ENCODE measurements at places on chromosomes 2 and 18.

DNA sequence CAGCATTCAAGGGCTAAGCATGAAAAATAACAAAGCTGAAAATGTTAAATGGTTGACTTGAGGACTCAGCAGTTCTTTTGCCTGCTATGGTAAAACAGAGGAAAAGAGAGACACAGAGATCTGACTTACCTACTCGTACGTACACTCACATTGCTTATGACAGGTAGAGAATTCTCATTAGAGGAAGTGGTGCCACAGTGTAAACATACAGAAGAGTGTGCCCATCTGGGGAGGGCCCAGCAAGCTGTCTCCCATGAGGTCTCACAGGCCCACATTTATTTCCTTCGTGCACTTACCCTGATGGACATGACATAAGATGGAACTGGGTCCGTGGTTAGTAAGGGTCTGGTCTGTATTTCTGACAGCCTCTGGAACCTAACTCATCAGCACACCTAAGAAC lies 729.1 kb downstream of the BCL11A start:
- DNase-seq: no peak

DNA sequence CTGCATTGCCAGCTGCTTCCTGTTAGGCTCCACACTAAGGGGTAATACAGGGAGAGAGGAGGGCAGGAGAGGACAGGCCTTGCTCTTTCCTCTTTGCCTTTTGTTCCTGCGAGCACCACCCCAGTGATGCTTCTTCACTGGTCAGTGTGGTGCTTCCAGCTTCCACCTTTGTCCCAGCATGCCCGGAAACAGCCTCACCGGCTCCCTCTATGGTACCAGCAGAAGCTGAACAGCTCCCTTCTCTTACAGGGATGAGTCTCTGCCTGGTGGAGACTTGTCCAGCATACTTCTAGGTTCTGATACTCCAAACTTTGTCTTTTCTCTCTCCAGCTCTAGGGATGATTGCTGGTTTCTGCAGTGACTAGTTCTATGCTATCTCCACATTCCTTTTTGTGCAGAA lies 413.3 kb downstream of the TSN start:
- DNase-seq: no peak

GRCh38 chr2:112690853-112691401 lies 29.9 kb upstream of the NT5DC4 start:
- no peak for DNase-seq

GRCh38 chr2:156321243-156321904 lies 11.1 kb downstream of the NR4A2 start:
- DNase-seq: no peak

- DNase-seq: no peak
Observed at GRCh38 chr2:128180031-128180430, 89.0 kb downstream of the UGGT1 start.

GRCh38 chr2:69914950-69915945 lies at the start of gene MXD1:
MXD1 (plus strand) TSS chr2:69915109; CDS start chr2:69915331, 222 bp downstream.
- DNase-seq: no peak

DNA sequence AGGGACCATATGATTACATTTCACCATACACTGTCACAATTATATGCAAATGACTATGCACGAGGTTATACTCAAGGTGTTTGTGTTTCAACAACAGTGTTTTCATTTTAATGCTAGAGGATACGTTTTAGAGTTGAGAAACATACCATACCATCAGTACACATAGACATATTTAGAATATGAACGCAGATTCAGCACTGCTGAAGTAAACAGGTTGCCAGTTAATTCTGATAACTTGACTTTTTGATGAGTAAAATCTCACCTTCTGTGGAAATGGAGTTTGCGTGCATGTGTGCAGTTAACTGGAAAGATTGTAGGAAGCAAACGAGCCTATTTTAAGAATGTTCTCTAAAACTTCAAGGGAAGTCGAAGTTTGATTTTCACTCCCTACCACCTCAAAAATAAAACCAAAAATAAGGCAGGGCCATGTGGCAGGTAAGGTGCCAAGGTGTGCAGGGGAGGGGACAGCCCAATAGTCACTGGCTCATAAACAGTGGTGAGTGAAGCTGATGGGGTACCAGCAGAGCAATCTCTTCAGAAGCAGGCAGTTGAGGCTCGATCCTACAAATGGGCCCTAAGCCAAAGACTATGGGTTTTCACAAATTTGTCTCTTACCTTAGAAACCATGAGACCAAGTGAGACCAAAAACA lies 213.1 kb downstream of the IKZF2 start:
- no peak for DNase-seq

DNA sequence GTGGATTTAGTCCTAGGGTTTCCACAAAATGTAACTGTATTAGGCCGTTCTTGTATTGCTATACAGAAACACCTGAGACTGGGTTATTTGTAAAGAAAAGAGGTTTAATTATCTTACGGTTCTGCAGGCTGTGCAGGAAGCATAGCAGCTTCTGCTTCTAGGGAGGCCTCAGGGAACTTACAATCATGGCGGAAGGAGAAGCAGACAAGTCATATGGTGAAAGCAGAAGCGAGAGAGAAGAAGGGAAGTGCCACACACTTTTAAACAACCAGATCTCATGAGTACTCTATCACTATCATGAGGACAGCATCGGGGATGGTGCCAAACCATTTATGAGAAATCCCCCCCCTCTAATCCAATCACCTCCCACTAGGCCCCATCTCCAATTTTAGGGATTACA lies 9.5 kb upstream of the CCDC68 start:
- DNase-seq: no peak

DNA sequence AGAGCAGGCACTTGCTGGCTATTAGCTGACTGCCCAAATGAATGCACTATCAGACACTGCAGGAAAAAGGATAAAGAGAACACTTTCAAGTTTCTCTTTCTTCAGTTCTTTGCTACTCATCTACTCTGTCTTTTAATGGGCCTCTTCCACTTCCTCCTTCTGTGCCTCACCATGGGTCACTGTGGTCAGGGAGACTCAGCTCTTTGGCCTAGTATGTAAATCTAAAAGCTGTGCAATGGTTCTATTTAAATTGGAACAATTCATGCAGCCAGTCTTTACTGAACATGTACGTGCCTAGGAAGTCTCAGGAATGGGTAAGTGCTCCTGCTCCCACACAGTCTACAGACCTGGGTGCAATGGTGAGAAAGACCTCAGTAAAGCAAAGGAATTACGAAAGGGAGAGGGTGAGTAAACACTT lies 79.1 kb upstream of the DNMT3A start:
- no peak for DNase-seq

DNA sequence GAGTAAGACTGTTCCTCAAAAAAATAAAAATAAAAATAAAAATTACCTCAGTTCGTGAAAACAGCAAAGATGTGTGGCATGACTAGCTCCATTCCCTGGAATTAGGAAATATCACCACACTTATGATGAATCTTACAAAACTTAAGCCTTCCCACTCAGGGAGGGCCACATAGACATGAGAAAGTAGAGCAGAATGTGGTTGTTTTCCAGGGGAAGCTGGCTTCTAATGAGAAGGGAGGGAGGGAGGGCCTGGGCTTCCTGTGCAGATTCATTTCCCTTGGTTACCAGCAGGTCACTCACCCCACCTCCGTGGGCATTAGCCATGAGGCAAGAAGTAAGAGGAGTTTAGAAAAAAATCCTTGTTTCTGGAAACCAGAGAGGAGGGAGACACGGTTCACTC lies 95.9 kb upstream of the RMDN2 start:
- DNase-seq: no peak

- no peak for DNase-seq
Observed at GRCh38 chr2:68230241-68231060, 21.9 kb downstream of the PPP3R1 start.

DNA sequence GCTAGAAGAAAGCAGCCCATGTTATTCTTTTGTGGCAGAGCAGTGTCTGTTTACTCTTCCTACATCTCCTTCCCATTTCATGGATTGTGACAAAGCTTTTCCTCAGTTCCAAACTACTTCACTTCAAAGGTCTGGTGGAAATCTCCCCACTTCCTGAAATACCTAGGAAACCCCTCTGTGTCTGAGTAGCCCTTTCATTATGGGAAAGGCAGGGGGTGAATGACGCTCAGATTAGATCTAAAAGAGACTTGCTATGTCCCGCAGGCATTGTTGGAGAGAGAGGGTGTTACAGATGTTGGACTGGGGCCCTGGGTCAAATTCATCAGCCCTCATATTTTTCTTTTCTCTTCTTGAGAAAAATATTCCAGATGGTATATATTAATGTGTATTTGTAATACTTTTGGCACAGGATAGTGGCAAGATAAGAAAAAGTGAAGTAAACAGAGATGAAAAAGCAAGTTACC lies 675.0 kb downstream of the IRS1 start:
- no peak for DNase-seq

DNA sequence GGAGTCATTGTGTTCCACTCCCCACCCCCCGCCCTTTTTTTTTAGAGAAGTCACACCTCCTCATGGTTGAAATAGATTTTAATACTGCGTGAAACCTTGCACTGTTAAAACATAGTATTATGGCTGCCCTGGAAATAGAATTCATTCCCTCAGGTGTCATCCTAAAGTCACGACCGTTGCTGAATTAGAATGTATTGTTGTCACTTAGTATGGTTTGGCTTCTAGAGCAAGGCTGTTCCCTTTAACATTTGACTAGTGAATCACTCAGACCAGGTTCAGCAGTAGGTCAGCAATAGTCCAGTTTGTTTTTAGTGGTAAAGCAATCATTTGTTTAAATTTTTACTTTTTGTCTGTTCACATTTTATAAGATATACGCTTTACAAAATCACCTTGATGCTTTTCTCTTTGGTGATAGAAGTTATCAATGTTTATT lies 1.2 kb downstream of the BABAM2 start:
- DNase-seq: no peak

DNA sequence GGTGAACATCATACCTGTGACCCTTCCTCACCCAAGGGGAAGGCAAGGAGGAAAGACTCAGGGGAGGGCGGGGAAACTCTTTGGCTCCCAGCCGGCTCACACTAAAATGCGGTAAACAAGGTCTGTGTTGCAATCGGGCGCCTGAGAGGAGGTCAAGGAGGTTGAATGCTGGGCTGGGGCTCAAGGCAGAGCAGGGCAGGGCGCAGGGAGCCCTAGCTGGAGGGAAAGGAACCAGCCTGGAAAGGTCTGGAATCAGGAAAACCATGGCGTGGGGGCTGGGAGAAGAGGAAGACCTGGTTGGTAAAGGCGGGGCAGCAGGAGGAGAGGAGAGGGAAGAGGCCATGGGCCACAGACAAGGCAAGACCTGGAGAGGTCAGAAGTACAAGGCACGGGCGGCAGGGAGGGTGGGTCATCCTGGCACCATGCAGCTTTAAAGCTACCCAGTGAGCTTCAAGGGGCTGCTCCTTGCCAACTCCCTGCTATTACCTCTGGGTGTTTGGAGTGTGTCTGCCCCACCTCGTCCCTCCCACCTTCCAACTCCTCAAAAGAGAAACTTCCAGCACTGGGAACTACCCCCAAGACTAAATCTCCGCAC lies 4.8 kb upstream of the TMEM37 start:
- no peak for DNase-seq

GRCh38 chr2:186696290-186696689 lies 2.4 kb downstream of the FAM171B start:
- DNase-seq: no peak

DNA sequence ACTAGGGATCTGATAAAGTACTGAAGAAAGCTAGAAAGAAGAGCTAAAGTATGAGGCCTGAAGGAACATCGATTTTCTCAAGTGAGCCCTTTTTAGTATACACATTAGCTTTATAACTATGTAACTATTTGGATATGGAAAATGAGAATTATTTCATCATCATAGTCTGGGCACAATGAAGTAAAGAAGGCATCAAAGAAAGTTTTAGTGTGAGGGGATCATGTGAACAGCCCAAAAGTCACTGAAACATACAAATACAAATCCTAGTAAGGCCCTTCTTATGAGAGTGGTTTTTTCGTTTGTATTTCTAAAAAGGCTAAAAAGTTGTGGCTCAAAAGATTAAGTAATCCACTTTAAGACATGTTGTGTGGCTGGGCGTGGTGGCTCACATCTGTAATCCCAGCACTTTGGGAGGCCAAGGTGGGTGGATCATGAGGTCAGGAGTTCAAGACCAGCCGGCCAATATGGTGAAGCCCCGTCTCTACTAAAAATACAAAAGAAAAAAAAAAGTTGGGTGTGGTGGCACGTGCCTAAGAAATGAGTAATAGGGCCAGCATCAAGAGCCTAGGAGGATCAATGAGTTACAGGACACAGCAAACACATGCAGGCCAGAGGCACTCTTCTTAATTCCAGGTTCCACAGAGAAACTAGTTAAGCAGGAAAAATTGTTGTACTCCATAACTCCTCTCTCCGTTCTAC lies 61.9 kb downstream of the PUM2 start:
- DNase-seq: no peak

GRCh38 chr18:27899893-27900292 lies 277.0 kb downstream of the CDH2 start:
- no peak for DNase-seq

DNA sequence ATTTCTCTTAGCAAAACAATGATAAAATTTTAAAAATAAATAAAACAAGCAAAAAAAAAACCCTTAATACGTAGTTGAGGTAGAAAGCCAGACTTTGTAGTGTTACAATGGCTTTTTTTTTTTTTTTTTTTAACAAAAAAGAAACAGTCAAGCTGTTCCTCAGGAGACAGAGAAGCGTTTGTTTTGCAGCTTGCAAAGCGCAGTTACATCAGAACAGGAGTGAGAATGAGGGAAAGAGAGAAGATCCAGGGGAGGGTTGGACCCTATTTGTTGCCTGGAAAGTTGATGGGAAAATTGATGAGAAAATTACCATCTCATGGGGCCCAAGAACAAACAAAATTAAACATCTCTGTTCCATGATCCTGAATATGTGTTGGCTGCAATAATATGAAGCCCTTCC lies 146.5 kb downstream of the NETO1 start:
- no peak for DNase-seq

GRCh38 chr2:74648009-74648443 lies at the start of gene M1AP:
M1AP (minus strand) TSS chr2:74648330; CDS start chr2:74640275, 8,055 bp downstream.
- no peak for DNase-seq

DNA sequence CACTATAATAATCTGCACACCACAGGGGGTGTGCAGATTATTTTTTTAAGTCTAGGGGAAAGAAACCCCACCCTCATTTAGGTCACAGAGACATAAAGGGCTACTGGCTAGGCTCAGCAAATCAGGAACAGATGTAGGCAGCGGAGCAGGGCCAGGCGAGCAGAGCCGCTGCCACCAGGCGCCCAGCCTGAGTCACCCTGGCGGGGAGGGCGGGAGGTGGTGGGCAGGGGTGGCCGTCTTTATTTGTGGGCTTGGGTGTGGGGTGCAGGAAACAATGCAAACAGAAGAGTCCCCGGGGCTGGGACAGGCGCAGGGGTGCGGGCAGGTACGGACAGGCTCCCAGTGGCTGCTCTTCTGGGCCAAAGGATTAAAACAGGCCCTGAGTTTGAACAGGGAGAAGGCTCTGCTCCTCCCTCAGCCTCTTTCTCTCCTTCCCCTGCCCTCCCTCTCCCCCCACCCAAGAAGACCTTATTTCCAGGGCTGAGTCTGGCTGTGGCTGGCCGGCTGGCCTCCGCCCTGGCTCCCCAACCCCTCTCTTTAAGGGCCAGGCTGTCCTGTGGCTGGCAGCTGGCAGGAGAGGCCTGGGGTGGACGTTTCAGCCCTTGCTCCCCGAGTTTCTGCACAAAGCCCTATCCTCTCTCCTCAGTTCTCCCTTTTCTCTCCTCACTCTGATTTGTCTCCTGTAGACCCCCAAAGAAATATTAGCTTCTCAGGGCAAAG lies 142.9 kb upstream of the SMAD2 start:
- DNase-seq: no peak
